GM10248 (cell line): ENCODE measurements at places on chromosomes 12 and 14.

- DNase-seq: no peak
Observed at GRCh38 chr12:20220339-20220738, 148.0 kb upstream of the PDE3A start.

GRCh38 chr12:121300083-121300819 lies 3.7 kb upstream of the CAMKK2 start:
- DNase-seq: no peak

- DNase-seq: no peak
Observed at GRCh38 chr14:67999290-67999689, 179.7 kb downstream of the RAD51B start.

- no peak for DNase-seq
Observed at GRCh38 chr12:109113661-109114321, 2.6 kb upstream of the ACACB start.

DNA sequence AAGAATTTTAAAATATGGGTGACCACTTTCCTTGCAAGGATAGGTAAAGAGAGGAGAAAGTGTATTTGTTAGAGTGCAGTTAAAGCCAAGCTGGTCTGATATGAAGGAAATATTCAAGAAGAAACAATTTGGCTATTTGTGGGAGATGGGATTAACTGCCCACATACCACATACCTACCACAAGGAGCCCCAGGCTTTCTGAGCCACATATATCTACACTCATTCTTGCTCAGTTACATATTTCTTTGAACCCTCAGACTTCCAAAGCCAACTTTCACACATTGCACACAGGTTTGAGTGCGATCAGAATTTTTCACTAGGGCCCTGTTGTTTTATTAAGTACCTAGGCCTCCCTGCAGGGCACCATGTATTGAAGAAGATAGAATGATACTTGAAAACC lies 330.2 kb downstream of the ZFP36L1 start:
- DNase-seq: no peak

- no peak for DNase-seq
Observed at GRCh38 chr14:25406818-25407217, 356.9 kb upstream of the STXBP6 start.

DNA sequence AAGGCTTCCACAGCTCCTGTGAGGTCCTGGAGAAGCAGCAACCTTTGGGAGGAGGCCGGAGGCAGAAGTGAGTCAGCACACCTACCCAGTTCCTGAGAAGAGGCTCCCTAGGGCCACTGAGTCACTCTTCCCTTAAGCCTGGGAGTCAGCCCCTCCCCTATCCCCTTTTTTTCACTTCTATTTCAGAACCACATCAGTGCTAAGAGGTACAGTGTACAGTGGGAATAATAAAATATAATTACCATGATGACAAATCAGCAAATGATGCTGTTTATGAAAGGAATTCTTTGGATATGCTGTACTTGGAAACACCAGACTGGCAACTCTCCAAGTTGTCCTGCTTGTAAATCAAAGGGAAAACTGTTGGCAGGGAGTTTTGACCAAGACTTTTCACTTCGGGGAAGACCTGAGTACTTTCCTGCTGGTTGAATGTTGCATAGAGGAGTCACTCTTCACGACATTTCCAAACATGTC lies 7.8 kb upstream of the TBPL2 start:
- DNase-seq: no peak

DNA sequence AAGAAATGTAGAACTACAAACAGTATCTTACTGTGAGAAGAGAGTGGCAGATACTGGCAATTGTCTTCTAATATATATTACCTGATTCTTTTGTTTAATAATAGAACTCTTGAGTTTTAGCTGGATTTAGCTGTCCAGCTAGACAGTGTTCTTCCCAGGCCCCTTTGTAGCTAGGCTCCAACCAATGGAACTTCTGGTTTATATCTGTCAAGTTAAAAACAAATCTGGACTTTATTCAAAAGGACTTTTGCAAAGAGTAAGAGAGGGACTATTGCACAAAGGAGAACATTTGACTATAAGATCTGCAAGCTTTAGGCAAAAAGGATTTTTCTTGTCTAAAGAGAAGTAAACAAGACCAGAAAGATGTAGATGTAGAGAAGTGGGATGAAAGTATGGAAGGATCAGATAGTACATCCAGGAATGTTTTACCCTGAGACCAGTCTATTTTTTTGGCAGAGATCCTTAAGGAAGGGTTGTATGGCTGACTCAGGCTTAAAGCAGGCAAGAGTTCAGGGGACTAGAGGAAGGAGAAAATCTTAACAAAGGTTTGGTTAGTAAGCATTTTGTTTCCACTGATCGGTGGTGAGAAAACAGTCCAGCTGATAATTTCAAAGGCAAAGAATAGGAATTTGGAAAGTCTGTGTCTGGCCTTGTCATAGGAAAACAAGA lies 111.1 kb upstream of the PLEKHA5 start:
- DNase-seq: no peak

DNA sequence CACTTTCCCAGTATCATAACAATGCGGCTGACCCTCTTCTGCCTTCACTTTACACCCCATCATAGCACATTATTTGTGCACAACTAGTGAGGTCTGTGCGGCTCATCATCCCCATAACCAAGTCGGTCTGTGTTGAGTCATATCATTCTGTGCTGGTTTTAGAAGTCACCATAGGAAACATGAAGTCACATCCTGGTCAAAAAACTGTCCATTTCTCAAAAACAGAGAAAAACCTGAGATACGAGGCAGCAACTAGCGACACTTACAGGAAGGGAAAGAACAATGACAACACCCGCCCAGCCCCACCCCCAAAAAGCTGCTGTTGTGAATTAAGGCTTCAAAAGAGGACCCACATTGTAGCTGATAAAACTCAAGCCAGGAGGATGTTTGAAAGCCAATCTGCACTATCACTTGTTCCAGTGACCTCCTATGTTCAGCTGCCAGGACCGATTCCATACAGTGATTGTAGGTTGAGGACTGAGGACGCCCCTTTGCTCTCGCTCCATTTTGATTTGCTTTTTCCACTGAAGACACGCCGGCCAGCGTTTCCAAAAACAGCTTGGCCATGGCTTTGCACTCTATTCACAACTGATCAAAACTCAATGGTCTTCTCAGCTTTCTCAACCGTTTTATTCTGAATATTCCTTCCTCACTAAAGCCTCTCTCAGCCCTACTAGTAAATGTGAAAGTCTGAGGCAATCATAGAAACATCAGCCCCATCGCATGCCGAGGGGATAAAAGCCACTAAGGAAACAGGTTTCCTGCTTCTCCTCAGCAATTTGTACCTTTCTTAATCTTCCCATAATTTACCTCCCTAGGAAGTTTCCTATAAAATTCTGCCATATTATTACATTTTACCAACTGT lies 87.5 kb downstream of the DUSP16 start:
- DNase-seq: peak; percentile 83

- DNase-seq: no peak
Observed at GRCh38 chr14:102893452-102893851, 29.0 kb upstream of the AMN start.

DNA sequence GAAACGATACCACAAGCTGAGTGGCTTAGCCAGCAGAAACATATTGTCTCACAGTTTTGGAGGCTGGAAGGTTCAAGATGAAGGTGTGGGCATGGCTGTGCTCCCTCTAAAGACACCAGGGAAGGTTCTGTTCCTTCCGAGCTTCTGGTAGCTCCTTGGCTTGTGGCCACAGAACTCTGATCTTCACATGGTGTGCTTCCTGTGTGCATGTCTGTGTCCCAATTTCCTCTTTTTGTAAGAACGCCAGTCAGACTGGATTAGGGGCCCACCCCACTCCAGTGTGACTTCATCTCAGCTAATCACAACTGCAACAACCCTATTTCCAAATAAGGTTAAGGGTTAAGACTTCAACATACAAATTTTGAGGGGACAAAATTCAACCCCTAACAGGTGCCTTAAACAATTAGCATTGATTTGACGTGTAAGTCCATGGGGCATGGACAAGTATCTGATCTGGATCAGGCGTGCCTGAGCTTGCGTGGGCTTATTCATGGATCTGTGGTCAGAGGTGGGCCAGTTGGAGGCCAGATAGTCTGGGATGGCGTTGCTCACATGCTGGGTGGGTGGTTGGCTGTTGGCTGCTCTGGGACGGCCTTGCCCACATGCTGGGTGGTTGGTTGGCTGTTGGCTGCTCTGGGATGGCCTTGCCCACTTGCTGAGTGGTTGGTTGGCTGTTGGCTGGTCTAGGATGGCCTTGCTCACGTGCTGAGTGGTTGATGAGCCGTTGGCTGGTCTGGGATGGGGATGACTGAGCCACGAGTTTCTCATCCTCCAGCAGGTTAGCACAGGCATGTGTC lies 88.5 kb downstream of the LGMN start:
- no peak for DNase-seq

- no peak for DNase-seq
Observed at GRCh38 chr12:52568111-52568510, 5.5 kb downstream of the KRT74 start.

- no peak for DNase-seq
Observed at GRCh38 chr12:94379479-94380113, 80.1 kb downstream of the CEP83 start.

DNA sequence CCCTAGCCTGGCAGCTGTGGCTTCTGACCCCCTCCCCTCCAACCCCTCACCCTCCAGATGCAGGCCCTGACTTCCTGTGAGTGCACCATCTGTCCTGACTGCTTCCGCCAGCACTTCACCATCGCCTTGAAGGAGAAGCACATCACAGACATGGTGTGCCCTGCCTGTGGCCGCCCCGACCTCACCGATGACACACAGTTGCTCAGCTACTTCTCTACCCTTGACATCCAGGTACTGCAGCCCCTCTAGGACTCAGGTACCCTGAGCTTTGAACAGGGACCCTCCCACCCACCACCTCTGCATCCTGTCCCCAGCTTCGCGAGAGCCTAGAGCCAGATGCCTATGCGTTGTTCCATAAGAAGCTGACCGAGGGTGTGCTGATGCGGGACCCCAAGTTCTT lies 6.0 kb upstream of the IRF9 start:
- no peak for DNase-seq

- DNase-seq: no peak
Observed at GRCh38 chr12:12333407-12334366, 16.4 kb downstream of the MANSC1 start.

GRCh38 chr12:115942346-115942745 lies 335.1 kb downstream of the MED13L start:
- no peak for DNase-seq

GRCh38 chr12:95326445-95326844 lies 108.8 kb downstream of the VEZT start:
- no peak for DNase-seq

GRCh38 chr14:79421811-79422210 lies 789.5 kb downstream of the DIO2 start:
- no peak for DNase-seq

GRCh38 chr12:99810718-99811593 lies 163.4 kb downstream of the GARIN6 start:
- no peak for DNase-seq

- no peak for DNase-seq
Observed at GRCh38 chr12:88153959-88154358, 11.9 kb downstream of the TMTC3 start.

DNA sequence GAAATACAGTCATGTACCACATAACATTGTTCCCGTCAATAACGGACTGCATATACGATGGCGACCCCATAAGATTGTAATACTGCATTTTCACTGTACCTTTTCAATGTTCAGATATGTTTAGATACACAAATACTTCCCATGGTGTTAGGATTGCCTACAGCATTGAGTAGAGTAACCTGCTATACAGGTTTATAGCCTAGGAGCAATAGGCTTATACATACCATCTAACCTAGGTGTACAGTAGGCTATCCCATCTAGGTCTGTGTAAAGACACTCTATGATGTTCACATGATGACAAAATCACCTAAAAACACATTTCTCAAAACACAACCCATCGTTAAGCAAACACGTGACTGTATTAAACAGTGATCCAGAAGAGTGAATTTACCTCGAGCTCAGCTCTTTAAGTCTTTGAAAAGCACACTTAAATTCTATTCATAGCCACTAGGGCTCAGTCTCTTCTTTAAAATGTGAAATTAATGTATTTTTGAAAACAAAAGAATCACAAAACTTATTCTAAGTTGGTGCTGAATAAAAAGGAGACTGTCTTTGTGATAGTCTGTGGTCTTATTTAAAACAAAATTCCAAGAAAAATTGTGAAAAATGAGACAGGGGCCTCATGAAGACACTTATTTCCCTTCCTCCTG lies 239.1 kb upstream of the ARID2 start:
- no peak for DNase-seq

DNA sequence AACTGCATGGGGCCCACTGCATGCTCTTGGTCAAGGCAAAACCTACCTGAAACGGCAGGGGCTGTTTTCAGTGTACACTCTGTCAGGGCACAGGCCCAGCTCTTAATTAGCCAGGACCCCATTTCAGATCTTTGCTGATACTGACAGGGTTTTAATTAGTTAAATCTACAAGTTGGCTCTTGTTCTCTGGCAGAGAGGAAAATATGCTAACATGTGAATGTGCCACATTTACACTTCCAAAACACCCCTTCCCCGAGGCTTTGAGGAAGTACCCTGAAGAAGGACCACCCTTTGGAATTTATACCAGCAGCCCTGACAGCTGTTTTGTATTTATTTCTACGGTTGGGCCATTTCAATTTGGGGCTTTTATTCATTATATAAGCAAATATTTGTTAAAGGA lies 66.3 kb downstream of the OTX2 start:
- DNase-seq: no peak

DNA sequence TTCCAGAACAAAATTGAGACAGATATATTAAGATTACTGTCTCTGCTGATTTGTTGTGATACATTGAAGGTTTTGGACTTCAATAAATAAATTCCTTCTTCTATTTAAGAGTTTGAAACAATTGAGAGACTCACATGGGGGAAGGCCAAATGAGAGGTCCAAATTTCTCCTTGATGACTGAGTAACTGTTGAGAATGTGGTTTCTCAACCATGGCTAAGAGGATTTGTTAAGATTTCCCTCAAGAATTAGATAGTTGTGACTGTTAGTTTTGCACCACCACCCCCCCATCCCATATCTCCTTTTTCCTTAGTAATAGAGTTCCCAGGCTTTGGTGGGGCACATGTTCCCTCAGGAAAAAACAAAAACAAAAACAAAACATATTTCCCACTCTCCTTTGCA lies 47.7 kb upstream of the IGF1 start:
- no peak for DNase-seq

GRCh38 chr12:27148791-27149190 lies 66.4 kb upstream of the C12orf71 start:
- DNase-seq: no peak
